Mesenchymal stem cell (in vitro differentiated cells and primary cell): ENCODE measurements at places on chromosomes 12 and 14.
A peak's percentile ranks its signal among the peaks of the same experiment; 100 is the strongest.

GRCh38 chr12:2306012-2306411, 253.2 kb downstream of the CACNA1C start:
- H3K4me1 ChIP-seq, result peaks cover 16% of the 10 kb centered on the region
- no peak for DNase-seq
- peaks cover 3% of the 10 kb centered on the region for H3K36me3 ChIP-seq
- H3K4me3 ChIP-seq, result no peak overlapping the region
- no peak overlapping the region for H3K27ac ChIP-seq

GRCh38 chr14:74418031-74418430, 8.0 kb downstream of the SYNDIG1L start:
- H3K4me3 ChIP-seq, result no peak overlapping the region
- DNase-seq, result no peak
- peaks cover 78% of the 10 kb centered on the region for H3K27me3 ChIP-seq
- no peaks in the 10 kb centered on the region for H3K36me3 ChIP-seq

- no peak for DNase-seq
- H3K4me1 ChIP-seq, result no peaks in the 10 kb centered on the region
- H3K27me3 ChIP-seq, result no peaks in the 10 kb centered on the region
Observed at GRCh38 chr12:20458011-20458410, 89.7 kb downstream of the PDE3A start.

GRCh38 chr12:4172999-4173398, 100.6 kb upstream of the CCND2 start:
- H3K4me1 ChIP-seq, result peaks cover 2% of the 10 kb centered on the region
- H3K27ac ChIP-seq, result peak overlapping the region; percentile 12
- H3K4me3 ChIP-seq, result no peak overlapping the region
- DNase-seq, result peak; percentile 35
- no peaks in the 10 kb centered on the region for H3K36me3 ChIP-seq

DNA sequence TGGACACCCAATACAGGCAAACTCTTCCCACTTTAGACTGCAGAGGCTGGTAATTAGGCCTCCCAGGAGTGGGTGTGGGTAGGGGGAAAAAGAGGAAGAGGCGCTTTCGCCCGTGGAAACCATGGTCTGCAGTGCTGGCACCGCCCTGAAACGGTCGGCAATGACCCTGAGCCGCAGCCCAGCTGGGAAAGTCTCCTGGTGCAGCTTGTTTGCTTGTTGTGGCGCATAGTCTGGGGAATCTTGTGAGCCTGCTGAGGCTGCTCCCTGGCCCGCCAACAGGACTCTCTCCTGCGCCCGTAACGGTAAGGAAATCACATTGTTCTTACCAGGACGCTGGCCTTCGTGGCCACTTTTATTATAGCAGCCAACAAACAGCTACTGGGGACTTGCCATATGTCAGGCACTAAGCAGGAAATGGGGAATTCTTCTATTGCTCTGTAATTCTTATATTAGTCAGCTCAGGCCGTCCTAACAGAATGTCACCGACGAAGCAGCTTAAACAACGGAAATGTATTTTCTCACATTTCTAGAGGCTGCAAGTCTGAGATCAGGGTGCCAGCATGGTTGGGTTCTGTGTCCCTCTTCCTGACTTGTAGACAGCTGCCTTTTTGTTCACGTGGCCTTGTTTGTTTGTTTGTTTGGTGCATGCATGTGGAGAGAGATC, 52.5 kb upstream of the RIN3 start:
- H3K27me3 ChIP-seq, result no peaks in the 10 kb centered on the region
- H3K4me3 ChIP-seq, result no peak overlapping the region
- no peak overlapping the region for H3K27ac ChIP-seq
- H3K36me3 ChIP-seq, result no peaks in the 10 kb centered on the region
- H3K4me1 ChIP-seq, result peaks cover 6% of the 10 kb centered on the region

DNA sequence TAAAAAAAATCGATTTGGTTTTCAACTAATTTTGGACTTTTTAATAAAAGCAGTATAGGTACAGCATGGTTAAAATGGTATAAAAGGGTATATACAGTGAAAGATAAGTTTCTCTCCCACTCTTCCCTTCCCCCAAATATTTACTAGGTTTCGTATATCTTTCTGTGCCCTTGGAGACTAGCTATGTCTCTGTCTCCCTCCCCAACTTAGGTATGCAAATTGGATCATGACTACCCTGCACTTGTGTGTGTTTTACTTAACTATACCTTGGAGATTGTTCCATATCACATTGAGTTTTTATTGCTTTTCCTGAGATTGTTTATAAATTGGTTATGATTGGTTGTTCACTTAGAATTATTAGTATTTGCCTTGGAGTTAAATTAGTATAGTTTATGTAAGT, 19.4 kb downstream of the AEBP2 start:
- H3K4me3 ChIP-seq, result no peak overlapping the region
- no peak overlapping the region for H3K27ac ChIP-seq
- peaks cover 17% of the 10 kb centered on the region for H3K36me3 ChIP-seq
- H3K4me1 ChIP-seq, result no peaks in the 10 kb centered on the region
- DNase-seq, result no peak

- H3K4me3 ChIP-seq, result no peak within 1 kb of the TSS
- no peaks in the 10 kb centered on the region for H3K27me3 ChIP-seq
- no peak within 1 kb of the TSS for H3K27ac ChIP-seq
- DNase-seq, result no peak
- peaks cover 58% of the 10 kb centered on the region for H3K36me3 ChIP-seq
Observed at GRCh38 chr14:64942531-64943111, at the start of gene GPX2. GPX2 (minus strand) TSS chr14:64942745; CDS start chr14:64942726, 19 bp downstream.

DNA sequence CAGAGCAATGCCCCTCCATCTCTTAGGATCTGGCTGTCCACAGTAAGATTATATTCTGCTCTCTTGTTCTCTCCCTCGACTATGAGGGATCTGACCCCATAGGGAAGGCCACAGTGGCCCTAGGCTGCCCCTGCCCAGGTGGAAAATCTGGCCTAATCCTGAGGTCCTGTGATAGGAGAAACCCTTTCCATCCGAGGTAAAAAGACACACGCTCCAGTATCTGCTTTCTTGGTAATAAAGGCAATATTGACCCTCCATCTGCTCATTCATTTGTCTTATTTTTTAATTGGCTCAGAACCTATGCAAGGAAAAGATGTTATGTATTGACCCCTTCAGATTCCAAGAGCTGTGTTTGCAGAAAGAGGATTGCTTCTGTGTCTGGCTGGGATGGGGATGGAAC, 9.7 kb downstream of the KRT76 start:
- no peak overlapping the region for H3K27ac ChIP-seq
- DNase-seq, result no peak
- H3K4me3 ChIP-seq, result no peak overlapping the region
- no peaks in the 10 kb centered on the region for H3K4me1 ChIP-seq
- peaks cover 39% of the 10 kb centered on the region for H3K27me3 ChIP-seq

DNA sequence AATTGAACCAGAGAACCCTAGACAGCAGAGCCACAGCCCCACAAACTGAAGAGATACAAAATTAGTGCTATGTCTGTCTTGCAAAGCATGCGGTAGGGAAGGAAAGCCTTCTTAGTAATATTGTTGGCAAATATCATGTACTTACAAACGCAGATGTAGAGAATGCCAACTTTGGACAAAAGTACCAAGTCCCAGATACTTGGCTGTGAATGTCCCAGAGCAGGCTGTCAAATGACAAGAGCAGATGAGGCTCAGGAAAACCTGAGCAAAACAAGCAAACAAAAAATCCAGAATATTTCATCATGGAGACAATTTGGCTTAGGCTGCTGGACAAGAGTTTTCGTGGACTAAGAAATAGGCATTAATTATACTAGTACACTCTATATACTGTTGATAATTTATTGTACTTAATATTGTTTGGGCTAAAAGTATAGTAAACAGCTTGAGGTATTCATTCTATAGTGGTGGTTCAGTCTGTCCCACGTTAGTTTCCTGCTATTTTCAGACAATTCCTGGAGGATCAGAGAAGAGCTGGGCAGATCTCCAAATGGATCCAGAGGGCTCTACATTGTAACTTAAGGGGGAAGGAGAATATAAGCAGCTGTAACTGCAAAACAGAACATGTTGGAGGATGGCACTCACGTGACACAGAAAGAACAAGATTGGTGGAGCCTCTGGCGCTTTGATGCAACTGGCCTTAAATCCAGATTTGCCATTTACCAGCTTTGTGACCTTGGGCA, 329.8 kb downstream of the ATP23 start:
- H3K36me3 ChIP-seq, result no peaks in the 10 kb centered on the region
- H3K4me1 ChIP-seq, result no peaks in the 10 kb centered on the region
- no peak for DNase-seq
- no peaks in the 10 kb centered on the region for H3K27me3 ChIP-seq

GRCh38 chr12:39145175-39145999, 240.0 kb upstream of the CPNE8 start:
- peak; percentile 29 for DNase-seq
- no peaks in the 10 kb centered on the region for H3K36me3 ChIP-seq
- H3K27ac ChIP-seq, result no peak overlapping the region
- H3K4me1 ChIP-seq, result peaks cover 5% of the 10 kb centered on the region

DNA sequence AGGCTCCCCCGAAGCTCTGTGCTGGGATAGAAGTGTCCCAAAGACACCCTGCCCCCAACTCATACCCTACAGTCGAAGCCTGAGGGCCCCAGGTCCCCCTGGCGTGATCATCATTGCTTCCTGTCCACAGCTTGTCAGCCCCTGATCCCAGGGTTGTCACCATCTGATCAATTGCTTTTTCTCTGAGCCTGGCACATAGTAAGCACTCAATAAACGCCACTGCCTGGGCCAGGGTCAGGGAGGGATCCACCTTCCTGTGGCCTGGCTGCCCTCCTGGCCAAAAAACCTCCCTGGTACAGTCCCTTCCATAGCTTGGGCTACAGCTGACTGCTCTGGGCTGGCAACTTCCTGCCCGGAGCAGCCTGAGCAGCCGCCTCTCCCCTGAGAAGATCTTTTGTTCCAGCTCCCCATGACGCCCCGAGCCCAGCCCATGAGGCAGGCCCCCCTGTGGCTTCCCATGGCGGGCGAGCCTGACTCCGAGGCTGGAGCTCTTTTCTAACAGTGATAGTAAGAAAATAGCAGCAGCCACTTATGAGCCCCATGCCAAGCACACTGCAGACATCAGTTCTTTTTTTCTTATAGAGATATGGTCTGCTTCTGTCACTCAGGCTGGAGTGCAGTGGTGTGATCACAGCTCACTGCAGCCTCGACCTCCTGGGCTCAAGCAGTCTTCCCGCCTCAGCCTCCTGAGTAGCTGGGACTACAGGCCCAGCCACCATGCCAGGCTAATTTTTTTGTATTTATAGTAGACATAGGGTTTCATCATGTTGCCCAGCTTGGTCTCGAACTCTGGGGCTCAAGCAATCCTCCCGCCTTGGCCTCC, 6.5 kb downstream of the SH2B3 start:
- H3K27ac ChIP-seq, result peak overlapping the region; percentile 94
- no peaks in the 10 kb centered on the region for H3K27me3 ChIP-seq
- peak; percentile 61 for DNase-seq

- H3K27ac ChIP-seq, result no peak overlapping the region
- DNase-seq, result no peak
- no peaks in the 10 kb centered on the region for H3K4me1 ChIP-seq
- no peaks in the 10 kb centered on the region for H3K36me3 ChIP-seq
- H3K27me3 ChIP-seq, result no peaks in the 10 kb centered on the region
Observed at GRCh38 chr14:97021571-97022168, 224.5 kb downstream of the VRK1 start.

DNA sequence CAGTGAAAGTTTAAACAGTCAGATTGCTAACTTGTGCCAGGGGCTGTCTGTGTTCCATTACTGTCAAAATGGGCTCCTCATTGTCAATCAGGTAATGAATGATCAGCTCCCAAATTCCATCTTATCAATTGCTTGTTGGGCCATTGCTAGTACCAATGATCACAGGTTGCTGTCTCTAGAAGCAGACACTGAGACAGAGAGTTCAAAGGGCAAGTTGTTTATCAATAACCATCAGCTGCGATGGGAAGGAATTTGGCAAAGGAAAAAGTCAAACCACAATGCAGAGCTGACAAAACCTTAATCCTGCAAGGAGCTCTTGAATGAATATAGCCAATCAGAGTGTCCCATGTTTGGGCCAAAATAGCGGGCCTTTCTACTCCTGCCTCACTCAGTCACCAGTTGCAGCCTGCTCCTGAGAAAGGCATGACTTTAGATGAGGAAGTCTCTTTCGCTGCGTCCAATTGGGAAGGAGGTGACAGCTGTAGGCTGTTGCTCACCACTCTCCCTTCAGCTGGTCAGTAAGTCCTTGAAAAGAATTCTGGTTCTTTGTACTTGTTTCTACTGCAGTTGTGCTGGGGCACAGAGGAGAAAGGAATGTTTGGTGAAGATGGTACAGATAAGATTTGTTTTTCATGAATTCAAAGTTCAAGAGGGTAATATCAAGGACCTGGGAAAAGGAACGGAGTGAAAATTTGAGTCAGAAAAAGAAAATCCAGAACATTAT, 179.2 kb upstream of the PDE3A start:
- no peaks in the 10 kb centered on the region for H3K4me1 ChIP-seq
- H3K27me3 ChIP-seq, result no peaks in the 10 kb centered on the region
- no peak overlapping the region for H3K27ac ChIP-seq
- no peaks in the 10 kb centered on the region for H3K36me3 ChIP-seq

- no peaks in the 10 kb centered on the region for H3K36me3 ChIP-seq
- H3K4me3 ChIP-seq, result no peak overlapping the region
- H3K27me3 ChIP-seq, result no peaks in the 10 kb centered on the region
- H3K27ac ChIP-seq, result no peak overlapping the region
- peak; percentile 8 for DNase-seq
Observed at GRCh38 chr12:105640761-105641160, 310.3 kb downstream of the C12orf75 start.

DNA sequence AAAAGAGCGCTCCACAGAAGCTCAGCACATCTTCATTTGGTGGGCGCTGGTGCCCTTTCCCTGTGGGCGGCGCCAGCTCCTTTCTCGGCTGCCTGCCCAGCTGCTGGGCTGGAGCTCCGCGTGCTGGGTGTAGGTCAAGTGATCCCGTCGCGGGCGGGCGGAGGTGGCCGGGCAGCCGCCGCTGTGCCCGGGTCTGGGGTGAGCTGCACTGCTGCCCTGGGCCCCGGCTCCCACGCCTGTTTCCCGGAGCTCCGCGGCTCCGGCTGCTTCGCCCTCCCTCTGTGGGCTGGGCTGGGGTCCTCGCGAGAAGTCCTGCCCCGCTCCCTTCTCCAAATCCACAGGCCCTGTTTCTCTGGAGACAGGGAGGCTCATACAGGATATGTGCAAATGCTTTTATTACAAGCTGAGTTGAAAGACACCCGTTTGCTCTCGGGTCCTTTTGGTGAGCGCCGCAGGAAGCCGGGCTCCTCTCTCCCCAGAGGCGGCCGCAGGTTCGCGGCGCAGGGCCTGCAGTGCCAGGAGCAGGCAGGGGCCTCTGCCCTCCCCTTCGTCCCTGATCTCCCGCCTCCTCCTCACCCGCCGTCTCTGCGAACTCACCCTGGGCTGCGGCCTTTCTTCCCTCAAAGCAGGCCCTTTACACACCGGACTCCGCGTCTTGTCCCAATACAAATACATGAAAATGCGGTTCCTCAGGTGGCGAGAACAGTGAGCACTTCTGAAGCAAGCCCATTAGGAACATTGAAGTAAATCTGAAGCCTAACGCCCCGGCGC, 67.8 kb upstream of the CAPRIN2 start:
- no peaks in the 10 kb centered on the region for H3K36me3 ChIP-seq
- peak overlapping the region; percentile 61 for H3K27ac ChIP-seq
- H3K4me1 ChIP-seq, result peaks cover 11% of the 10 kb centered on the region
- peak overlapping the region; percentile 76 for H3K4me3 ChIP-seq
- H3K27me3 ChIP-seq, result no peaks in the 10 kb centered on the region

DNA sequence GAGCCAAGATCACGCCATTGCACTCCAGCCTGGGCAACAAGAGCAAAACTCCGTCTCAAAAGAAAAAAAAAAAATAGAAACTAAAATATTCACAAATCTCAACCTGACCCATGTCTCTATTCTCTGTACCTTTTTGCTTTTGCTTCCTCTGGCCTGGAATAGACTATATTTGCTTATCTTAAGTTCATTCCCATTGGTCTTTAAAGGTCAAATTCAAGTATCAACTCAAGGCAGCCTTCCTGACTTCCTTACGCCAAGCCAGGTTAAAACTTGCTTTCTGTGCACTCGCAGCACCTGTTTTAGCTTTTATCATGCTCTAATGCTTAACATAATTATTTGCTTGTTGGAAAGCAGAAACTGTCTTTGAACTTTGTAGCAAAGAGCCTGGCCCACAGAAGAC, 14.8 kb downstream of the PYM1 start:
- H3K27me3 ChIP-seq, result no peaks in the 10 kb centered on the region
- H3K27ac ChIP-seq, result no peak overlapping the region
- H3K4me1 ChIP-seq, result no peaks in the 10 kb centered on the region
